ENCODE measurements at places on chromosomes 13 and 19. TPM values are rescaled to one million over a fixed set of nuclear protein-coding genes. Genes with fewer than 3 reads are reported as not detected.

The HSD17B14 gene
- total RNA-seq: 11.2 TPM

DNA sequence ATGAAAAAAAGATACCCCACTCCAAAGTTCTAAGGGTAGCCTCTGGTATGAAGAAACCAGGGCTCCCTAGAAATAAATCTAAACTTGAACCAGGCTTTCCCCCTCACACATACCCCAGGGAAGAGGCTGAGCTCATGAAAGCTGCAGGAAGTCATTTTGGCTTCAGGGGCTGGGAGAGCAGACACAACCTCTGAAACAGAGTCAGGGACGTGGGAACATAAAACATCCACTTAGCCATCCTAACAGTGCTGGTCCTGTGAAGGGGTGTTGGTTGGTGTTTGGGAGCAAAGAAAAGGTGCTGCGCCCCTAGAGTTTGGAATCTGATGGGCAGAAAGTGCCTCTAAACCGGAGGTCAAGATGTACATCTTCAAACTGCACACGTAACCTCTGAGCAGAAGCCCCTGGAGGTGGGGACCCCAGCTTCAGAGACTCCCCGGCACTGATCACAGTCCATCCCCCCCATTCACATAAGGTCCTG lies 15.8 kb downstream of the RAB3D start:
- DNase-seq: no peak

GRCh38 chr19:9061879-9062278 lies 25.0 kb upstream of the OR1M1 start:
- DNase-seq: no peak

DNA sequence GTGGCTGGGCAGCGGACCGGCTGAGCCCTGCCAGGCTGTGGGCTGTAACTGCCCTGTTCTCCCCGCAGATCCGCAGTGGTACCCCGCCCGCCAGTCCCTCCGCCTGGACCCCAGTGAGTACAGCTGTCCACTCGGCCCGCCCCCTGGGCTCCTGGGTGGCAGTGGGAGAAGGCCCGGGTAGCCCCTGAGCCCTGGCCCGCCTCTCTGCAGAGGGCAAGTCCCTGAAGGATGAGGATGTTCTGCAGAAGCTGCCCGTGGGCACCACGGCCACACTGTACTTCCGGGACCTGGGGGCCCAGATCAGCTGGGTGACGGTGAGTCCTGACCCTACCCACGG lies 8.3 kb downstream of the NDUFB7 start:
- DNase-seq: no peak

The HMG20B gene
- total RNA-seq: 369 TPM

DNA sequence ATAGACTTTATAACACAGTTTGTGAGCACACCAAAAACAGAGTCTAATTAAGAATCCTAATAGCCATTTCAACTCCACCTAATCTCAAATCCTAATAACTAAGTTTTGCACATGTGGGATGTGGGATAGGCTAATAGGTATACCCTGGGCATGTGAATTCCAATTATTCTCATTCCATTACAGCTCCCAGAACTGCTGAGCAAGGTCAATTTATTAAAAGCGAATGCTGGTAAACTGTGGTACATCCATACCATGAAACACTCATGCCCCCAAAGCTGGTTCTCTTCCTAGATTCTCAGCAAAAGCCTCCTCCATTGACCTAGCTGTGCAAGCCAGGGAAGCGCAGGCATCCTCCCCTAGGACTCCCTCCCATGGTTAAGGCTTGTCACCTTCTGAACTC lies 113.8 kb downstream of the USP12 start:
- no peak for DNase-seq

- DNase-seq: no peak
These were observed 6.7 kb upstream of the CCDC8 start for GRCh38 chr19:46420056-46420455.

- DNase-seq: no peak
These were observed 71.8 kb downstream of the TNFSF11 start for GRCh38 chr13:42645717-42646116.

The NLRP13 gene
- total RNA-seq: not detected

DNA sequence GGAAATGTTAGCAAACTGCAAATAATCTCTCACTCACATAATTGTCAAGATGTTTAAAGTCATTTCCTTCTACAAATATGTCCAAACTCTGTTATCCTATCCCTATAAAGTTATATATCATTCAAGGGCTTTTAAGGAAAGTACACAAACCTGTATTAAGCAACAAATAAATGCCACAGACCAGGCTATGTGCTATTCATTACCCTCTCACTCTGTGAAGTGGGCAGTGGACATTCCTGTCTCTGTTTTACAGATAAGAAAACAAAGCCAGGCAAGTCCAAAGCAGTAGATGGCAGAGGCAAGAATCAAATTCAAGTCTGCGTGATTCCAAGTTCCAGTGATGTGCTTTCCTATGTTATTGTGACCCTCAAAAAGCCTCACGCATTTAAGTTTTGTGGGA lies 140.6 kb downstream of the LHFPL6 start:
- peak; percentile 26 for DNase-seq

DNA sequence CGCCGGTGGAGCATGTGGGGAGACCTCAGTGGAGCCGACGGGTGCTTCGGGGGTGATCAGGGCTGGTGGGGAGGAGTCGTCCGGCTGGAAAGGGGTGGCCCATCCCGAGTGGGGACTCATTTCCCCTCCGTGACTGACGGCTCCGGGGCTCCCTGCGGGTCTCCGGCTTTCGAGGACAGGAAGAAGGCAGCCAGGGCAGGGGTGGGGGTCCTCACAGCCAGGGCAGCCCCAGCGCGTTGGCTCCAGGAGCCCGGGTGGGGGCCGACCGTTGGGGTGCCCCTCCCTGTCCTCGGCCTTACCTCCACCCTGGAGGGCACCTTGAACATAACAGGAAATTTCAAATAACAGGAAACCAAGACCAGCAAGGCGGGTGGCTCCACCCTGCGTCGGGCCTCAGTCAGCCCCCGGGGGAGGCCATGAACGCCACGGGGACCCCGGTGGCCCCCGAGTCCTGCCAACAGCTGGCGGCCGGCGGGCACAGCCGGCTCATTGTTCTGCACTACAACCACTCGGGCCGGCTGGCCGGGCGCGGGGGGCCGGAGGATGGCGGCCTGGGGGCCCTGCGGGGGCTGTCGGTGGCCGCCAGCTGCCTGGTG lies at the start of gene S1PR4:
Gene S1PR4 (plus strand): TSS at position 393 of the 596 bp plus-strand sequence. CDS start 24 bp downstream, at position 417.
- no peak for DNase-seq

DNA sequence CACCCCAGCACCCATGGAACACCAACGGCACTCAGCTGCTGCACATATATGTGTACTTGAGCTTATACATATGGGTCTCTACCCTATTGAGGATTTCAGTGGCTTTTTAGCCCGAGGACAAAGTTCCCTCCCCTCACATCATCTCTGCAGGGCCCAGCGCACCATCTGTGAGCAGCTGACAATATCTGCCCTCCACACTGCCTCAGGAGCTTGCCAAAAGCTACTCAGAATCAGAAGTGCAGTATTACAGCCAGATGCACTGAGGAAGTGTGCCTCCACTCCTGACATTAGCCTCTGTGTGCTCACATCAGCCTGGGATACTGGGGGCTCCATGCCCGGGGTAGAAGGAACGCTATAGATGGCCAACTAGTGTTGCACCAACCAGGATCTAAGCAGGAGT lies 903.9 kb downstream of the UQCRFS1 start:
- no peak for DNase-seq

The ELAVL3 gene
- 1.5 TPM for total RNA-seq

- DNase-seq: no peak
These were observed 51.2 kb downstream of the COLGALT1 start for GRCh38 chr19:17606590-17607185.

- DNase-seq: no peak
These were observed 359.8 kb upstream of the HTR2A start for GRCh38 chr13:47256618-47257017.

DNA sequence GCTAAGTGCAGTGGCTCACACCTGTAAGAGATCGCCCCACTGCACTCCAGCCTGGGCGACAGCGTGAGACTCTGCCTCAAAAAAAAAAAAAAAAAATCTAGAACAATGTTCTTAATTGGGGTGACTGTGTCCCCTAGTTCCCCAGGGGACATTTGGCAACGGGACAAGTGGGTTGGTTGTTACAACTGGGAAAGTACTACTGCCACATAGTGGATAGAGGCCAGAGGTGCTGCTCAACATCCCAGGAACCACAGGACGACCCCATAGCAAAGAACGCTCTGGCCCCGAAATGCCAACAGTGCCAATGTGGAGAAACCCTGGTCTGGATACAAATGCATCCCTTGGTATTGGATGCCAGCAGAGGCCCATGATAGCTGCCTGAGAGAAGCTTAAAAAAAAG lies 11.8 kb downstream of the NLRP12 start:
- DNase-seq: no peak

DNA sequence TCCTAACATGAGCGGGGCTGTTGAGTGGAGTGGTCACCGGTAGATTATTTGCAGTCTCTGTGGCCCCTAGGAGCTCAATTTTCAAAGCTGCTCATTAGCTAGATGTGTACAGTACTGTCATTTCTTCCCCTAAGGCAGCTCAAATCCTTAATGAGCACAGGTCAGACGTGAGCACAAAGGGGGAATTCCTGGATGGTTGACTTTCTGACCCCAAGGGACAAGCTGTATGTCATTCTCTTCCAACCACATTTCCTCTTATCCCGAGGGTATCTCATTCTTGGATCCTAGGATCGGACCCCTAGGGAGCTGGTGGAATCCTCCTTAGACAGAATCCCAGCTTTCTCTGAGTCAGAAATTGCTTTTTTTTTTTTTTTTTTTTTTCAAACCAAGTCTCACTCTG lies 5.7 kb upstream of the OR7G3 start:
- no peak for DNase-seq

The PRR22 gene
- total RNA-seq: 6.8 TPM

DNA sequence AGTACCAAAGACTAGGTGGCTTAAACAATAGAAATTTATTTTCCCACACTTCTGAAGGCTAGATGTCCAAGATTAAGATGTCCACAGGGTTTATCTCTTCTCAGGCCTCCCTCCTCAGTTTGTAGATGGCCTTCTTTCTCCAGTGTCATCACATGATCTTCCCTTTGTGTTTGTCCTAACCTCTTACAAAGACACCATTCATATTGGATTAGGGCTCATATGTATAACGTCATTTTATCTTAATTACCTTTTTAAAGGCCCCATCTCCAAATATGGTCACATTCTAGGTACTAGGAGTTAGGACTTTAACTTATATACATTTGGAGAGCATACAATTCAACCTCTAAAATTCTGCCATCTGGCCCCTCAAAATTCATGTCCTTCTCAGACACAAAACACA lies 34.3 kb downstream of the N4BP2L2 start:
- DNase-seq: no peak

The ZNF227 gene
- total RNA-seq: 26.4 TPM

DNA sequence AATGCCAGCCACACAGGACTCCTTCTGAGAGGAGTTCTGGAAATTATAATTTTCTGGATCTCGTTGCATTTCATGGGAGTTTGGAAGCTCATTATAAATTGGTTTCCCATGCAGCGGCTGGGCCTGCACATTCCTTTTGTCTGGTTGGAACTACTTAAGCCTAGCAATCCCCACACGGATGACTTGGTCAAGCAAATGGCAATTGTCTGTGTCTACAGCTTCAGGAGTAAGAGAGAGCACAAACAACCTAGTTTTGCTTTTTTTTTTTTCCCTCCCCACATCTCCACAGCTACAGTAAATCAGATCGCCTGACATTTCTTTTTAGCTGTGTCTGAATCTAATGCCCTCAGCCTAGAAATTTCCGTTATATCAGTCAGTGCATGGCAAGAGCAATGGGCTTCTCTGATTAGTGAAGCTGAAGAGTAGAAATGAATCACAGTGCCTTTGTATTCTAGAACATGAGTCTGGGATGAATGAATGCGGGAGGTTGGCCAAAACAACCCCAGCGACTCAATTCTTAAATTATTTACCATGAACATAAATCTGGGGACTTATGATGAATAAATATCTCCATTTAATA lies 15.1 kb downstream of the PCDH8 start:
- no peak for DNase-seq

GRCh38 chr13:95593462-95593861 lies 40.9 kb downstream of the CLDN10 start:
- DNase-seq: no peak

DNA sequence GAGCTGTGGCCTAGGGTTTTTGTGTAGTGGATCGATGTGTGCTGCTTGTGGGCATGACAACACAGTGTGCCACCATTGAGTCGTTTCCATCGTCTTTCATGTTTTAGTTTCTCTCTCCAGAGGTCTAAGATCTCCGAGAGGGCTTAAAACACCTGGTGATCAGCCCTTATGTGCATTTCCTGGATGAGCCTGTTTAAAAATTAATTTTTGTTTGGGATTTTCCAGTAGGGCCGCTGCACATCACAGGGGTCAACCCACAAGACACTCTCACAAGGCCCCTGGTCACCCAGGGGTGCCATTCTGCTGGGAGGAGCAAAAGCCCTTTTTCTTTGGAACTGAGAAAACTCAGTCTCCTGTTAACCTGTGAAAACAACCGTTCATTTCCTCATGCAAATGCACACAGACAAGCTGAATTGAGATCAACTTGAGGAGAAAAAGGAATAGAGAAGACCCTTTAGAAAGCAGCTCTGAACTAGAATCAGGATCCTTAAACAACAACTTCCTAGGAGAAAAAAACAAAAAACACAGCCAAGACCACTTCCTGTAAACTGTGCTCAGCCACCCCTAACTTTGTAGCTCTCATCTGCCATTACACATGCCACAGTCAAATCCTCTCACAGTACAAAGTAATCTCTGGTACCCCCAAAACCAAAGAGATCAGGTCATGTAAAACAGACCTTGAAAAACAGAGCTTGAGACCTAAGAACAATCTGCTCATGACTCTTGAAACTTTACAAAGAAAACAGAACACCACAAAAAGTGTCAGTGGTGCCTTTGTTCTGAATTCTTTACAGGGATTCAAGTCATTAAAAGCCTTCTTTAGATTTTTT lies 8.3 kb upstream of the MTRF1 start:
- no peak for DNase-seq

The ZNF154 gene
- 5.6 TPM for total RNA-seq

- no peak for DNase-seq
These were observed 23.7 kb downstream of the SH3GL1 start for GRCh38 chr19:4376671-4376990.

DNA sequence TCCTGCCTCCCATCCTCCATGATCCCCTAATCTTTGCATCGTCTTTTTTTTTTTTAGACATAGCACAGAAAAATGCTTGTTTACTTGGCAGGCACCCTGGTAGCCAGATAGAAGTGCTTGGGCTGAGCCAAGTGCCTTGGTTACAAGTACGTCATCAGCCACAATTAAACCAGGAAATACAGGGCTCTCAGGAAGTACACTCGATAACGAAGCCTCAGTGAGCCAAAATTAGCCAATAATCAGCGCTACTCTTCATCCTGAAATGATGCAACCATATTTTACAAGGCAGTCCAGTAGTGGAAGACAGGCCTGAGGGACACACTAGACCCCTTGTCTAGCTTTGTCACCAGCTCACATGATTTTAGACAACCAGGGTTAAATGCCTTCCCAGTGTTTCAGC lies 194.0 kb upstream of the NBEA start:
- peak; percentile 26 for DNase-seq

DNA sequence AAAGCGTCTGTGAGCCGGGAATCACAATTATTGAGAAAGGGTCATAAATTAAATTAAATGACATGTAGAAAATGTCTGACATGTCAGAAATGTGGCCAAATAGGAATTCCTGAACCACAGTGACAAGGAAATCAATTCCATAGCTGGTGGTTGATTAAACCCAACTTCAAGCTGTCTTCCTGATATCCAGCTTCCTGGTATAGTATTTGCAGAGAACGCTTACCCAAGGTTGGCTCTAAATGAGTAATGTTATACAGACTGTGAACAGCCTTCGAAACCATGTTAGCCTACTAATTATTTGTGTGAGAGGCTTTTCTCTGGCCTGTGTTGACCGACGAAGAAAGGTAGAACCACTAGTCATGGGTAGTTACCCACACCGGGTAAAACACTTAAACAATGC lies 347.2 kb downstream of the RFC3 start:
- DNase-seq: no peak

- DNase-seq: no peak
These were observed 340.6 kb upstream of the KLHL1 start for GRCh38 chr13:70448820-70449219.

Measured in prostate gland (tissue), 2 donors.